ENCODE measurements at places on chromosomes 1 and 21.
A peak's percentile ranks its signal among the peaks of the same experiment; 100 is the strongest.

- DNase-seq = no peak
Measured at GRCh38 chr1:31485166-31485565, 72.2 kb downstream of the SERINC2 start.

DNA sequence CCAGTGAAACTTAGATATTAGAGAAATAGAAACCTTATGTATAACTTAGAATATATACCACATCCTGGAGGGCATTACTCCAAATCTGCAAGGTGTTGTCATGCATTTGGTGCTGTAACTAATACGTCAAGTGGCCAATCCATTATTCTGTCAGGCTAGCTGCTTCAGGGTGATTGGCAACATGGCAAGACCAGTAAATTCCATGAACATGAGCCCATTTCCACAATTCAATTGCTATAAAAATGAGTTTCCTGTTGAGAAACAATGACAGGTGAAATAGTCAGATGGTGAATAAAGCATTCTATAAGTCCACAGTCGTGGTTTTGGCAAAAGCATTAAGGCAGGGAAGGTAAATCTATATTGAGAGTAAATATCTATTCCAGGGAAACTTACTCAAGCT lies 566.0 kb downstream of the ADGRL2 start:
- DNase-seq = no peak

DNA sequence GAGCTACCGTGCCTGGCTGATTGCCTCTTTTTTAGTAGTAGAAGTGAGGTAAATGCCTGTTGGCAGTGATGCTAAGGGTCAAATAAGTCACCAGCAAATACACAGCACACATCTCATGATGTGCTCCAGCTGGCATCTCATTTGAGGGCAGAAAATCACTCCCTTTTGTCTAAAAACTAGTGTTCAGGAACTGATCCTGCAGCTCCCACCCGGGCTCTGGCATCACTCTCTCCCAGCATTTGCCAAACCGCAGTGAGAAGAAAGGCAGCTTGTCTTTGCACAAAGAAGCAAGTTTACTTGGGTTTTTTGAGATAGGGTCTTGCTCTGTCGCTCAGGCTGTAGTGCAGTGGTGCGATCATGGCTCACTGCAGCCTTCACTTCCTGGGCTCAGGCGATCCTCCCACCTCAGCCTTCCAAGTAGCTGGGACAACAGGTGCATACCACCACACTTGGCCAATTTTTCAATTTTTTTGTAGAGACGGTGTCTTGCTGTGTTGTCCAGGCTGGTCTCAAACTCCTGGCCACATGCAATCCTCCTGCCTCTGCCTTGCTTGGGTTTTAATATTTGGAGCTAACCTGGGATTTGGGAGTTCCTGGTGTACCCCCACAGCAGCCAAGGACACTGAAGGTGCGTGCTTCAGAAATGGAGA lies 4.1 kb downstream of the RBP7 start:
- DNase-seq = peak; percentile 61

DNA sequence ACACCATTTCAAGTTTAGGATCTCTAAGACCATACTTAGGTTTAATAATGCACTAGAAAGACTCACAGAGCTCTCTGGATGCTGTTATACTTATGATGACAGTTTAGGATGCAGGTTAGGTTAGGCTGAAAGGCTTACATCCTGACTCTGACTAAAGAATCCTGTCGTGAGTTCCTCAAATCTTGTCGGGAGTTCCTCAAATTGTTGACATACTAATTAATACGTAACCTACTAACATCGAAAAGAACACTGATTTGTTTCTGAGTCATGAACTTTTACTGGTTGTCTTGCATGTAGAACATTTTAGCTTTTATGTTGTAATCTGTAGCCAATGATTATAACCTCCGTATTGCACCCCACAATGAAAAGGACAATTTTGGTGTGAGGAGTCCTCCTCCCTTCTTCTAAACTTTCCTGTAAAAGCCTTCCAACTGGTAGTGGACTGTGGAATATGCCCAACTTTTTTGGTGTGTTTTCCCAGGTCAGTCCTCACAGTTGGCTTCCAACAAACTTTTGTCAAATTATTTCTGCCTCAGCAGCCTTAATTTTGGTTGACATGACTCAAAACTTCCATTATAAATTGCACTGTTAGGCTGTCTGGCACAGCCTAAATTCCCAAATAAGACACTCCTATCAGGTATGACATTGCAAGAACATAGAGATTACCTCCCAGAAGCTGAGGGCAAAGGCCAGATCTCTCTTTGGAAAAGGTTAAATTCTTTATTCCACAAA lies 107.9 kb upstream of the PALMD start:
- no peak for DNase-seq

- DNase-seq = no peak
Measured at GRCh38 chr1:230074270-230074669, 7.2 kb downstream of the GALNT2 start.

DNA sequence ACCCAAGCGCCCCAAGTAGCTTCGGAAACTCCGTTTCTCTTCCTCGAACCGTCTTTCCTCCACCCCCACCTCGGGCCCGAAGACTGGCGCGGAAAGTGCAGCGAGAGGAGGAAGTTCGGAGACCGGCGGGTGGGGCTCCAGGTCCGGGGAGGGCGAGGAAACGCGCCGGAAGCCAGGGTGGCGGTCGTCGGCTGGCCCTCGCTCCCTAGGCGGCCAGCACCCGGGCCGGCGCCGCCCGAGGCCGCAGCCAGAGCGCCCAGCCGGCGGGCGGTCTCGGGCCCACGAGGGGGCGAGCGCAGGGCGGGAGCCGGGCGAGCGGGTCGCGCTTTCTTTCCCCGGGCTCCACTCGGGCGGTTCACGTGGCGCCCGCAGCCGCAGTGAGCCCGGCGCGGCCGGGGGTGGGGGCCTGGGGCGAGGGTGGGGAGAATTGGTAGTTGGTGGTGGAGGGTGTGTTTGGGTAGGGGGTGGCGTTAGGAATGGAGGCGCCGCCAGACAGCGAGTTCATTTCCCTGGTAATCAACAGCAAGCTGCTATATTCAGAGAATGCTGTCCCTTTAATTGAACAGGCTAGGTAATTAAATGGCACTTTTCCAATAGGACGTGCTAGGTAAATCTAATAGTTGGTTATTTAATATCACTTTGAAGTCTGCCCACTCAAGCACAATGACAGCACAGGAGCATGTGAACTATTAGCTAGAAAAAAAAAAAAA lies 6.7 kb downstream of the LMO4 start:
- DNase-seq = peak; percentile 92

GRCh38 chr1:102630041-102630440 lies 478.3 kb downstream of the COL11A1 start:
- no peak for DNase-seq

GRCh38 chr1:109618661-109619575 lies 498 bp downstream of the GNAT2 start:
- DNase-seq = no peak

- no peak for DNase-seq
Measured at GRCh38 chr1:48673332-48674105, 103.2 kb downstream of the BEND5 start.

- no peak for DNase-seq
Measured at GRCh38 chr1:226903819-226904716, 33.7 kb downstream of the PSEN2 start.

GRCh38 chr1:10528066-10529014 lies 53.6 kb downstream of the PEX14 start:
- no peak for DNase-seq

GRCh38 chr1:33815061-33815460 lies 48.8 kb upstream of the HMGB4 start:
- DNase-seq = no peak

GRCh38 chr1:90132306-90132705 lies 137.4 kb downstream of the ZNF326 start:
- DNase-seq = no peak

GRCh38 chr21:42513985-42514882 lies 582 bp downstream of the SLC37A1 start:
- DNase-seq = peak; percentile 51

DNA sequence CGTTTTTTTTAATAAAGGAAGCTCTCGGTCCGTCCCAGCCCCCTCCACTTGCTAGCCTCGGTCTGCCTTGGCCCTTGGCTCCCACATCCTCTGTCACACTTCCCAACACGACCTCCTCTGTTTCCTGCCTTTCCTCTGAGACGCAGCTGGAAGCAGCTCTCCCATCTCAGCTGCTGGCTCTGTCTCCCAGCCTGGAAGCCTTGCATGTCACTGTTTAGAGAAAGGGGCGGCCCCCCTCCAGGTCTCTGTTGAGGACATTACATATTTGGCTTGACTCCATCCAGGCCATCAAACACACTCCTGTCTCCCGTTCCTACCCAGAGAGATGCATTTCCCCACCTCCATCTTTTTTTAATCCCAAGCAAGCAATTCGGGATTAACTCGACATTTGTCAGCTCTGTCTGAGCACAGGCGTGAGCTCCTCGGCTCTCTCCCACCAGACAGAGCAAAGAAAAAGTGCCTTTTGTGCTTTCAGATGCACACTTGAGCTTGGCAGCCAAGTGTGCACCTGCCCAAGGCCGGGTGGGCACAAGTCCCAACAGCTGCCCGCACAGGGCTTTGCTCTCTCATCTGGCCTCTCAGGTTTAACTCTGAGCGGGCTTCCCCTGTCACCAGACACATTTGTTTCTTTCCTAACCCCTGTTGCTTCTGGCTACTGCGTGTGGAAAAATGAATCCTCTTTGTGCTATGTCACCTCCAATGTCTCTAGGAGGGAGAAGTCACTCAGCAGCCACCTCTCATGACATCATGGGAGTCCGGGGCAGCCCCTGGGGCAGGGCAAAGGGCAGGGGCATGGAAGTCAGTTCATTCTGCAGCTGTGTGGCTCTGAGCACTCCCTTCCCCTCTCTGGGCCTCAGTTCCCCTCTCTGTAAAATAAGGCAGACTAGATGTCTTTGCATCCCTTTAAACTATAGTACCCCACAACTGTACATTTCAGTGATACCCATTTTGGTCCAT lies 108.3 kb downstream of the KCND3 start:
- DNase-seq = no peak

DNA sequence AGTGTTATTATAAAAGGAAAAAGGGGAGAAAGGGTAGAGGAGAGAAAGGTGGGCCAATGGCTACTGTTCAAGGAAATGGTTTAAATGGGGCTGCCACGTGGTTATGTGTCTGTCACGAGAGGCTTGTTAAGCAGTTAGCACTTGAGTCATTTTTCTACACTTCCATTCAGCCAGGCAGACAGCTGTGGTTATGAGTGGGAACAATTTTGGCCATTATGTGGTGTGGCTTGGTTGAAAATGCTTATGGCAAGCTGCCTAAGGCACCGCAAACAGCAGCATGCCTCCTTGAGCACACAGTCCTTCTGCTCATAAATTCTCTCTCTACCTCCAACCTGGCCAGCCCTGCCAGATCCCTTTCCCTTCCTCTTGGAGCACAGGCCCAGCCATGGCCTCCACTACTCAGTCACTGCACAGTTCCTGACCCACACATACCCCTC lies 3.2 kb upstream of the SRM start:
- no peak for DNase-seq

- DNase-seq = no peak
Measured at GRCh38 chr1:184695023-184695422, 59.6 kb downstream of the EDEM3 start.

DNA sequence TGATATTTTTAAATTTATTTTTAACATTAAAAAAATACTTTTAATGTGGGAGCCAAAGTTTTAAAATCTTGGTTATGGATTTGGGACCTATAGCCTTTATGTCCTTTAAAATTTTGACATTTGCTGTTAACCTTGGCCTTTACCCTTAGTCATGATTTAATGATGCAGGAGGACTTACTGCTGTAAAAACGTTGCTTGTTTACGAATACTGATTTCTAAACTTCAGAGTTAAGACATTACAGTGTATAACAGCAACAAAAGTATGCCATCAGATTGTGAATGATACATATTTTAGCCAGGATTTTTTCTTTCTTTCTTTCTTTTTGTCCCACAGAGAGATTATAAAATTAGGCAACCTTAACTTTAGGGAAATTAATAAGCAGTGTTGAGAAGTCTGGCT lies 8.9 kb downstream of the RBM15 start:
- no peak for DNase-seq

GRCh38 chr1:151681923-151682322 lies 34.7 kb downstream of the CELF3 start:
- no peak for DNase-seq

DNA sequence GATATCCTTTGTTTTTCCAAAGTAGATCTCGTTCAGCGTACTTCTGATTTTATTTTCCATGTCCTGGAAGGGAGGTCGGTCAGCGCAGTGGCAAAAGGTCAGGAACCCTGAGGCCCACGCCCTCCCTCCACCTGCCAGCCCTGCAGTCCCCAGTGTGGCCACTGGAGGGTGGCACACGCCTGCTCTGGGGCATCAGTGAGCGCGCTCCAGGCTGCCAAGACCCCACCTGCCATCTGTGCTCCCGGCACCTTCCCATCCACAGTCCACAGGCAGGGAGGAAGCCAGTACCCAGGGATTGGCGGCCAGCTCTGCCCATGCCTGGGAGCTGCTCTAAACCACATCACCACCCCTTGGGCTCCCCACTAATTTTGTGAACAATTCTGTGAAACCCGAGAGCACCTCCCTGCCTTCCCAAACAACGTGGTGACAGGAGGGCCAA lies 32.3 kb downstream of the SLC66A1 start:
- DNase-seq = peak; percentile 60

- no peak for DNase-seq
Measured at GRCh38 chr1:38046333-38046883, at the start of gene POU3F1. Gene POU3F1, minus strand, starts transcription at chr1:38046793. Its CDS starts 50 bp downstream, at chr1:38046743.

GRCh38 chr21:21612466-21612865 lies 614.3 kb downstream of the NCAM2 start:
- DNase-seq = no peak

DNA sequence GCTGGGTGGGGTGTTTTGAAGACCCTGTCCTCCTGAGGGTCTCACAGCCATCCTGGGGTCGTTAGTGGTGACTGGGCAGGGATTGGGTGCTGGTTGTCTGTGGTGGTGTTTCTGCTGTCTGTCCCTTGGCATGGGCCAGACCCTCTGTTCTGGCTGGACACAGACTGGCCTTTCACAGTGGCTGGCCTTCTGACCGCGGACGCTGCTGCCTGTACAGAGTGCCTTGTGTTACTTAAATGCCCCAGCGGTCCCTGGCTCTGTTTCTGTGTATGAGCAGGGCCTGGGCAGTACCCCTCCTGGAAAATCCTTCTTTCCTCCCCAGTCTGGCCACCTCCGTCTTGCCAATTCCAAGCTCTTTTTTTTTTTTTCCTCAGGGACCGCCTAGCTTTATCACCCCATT lies 50.9 kb downstream of the SH3BGR start:
- peak; percentile 46 for DNase-seq

- no peak for DNase-seq
Measured at GRCh38 chr1:58732087-58732775, 32.4 kb upstream of the MYSM1 start.

All from posterior cingulate gyrus (tissue), 11 donors.